ENCODE measurements at places on chromosomes 3 and 15. TPM values are rescaled to one million over a fixed set of nuclear protein-coding genes. Genes with fewer than 3 reads are reported as not detected.

PLA2G4E gene
- not detected for polyA plus RNA-seq

GOLGA8J gene
- polyA plus RNA-seq, result not detected

PCYT1A gene
- 54.6 TPM for polyA plus RNA-seq

KNG1 gene
- polyA plus RNA-seq, result not detected

CIP2A gene
- 0.57 TPM for polyA plus RNA-seq

- peaks cover 31% of the 10 kb centered on the region for H3K36me3 ChIP-seq
- peak overlapping the region; percentile 67 for H3K4me3 ChIP-seq
- H3K4me1 ChIP-seq, result peaks cover 35% of the 10 kb centered on the region
- H3K27ac ChIP-seq, result peak overlapping the region; percentile 91
- H3K27me3 ChIP-seq, result no peaks in the 10 kb centered on the region
Observed at GRCh38 chr15:90266061-90266431, 574 bp downstream of the NGRN start.

DNA sequence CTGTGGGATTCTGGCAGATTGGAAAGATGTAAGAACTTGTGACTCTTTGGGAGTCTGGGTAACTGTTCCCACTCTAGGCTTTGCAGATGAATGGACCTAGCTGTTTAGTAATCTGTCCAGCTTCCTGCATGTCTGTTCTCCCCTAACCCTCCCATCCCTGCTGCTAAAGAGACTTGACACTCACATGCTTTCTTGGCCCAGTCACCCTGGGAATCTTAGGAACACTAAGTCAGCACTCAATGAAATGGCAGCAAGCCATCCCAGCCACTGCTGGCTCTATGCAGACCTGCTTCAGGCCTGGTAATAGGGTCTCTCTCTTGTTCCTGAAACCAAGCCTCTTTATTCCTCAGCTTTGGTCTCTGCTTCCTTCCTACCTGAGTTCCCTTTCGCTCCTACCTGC lies 63.7 kb upstream of the THSD4 start:
- H3K36me3 ChIP-seq, result no peaks in the 10 kb centered on the region
- DNase-seq, result no peak
- H3K4me1 ChIP-seq, result no peaks in the 10 kb centered on the region
- H3K27me3 ChIP-seq, result no peaks in the 10 kb centered on the region
- H3K4me3 ChIP-seq, result no peak overlapping the region

DNA sequence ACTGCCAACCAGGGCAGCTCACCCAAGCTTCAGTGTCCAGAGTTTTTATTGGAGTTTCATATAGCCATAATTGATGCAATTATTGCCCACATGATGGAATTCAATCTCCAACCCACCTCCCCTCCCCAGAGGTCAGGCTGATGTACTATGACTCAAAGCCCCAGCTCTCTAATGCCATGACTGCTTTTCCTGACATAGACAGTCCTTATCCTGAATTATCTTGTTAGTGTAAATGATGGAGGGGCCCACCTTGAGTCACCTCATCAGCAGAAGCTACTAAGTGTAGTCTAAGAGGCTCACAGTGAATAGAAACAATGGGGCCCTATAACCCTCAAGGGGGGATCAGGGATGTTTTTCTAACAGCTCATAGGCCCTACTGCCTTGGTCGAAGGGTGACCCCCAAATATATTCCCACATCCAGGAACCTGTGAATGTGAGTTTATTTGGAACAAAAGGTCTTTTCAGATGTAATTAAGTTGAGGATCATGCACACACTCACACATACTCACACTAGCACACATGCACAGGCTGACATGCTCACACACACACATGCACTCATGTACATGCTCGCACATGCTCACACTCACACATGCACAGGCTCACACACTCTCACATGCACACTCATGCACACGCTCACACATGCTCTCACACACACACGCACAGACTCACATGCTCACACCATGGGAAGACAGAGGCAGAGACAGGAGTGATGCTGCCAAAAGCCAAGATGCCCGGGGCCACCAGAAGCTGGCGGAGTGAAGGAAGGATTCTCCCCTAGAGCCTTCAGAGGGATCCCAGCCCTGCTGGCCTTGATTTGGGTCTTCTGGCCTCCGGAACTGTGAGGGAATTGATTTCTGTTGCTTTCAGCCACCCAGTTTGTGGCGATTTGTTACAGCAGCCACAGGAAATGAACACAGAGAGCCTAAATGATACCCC lies 131.2 kb upstream of the SMAD3 start:
- H3K27ac ChIP-seq, result no peak overlapping the region
- no peaks in the 10 kb centered on the region for H3K27me3 ChIP-seq
- no peaks in the 10 kb centered on the region for H3K36me3 ChIP-seq
- no peak for DNase-seq

- peak overlapping the region; percentile 26 for H3K27ac ChIP-seq
- H3K4me1 ChIP-seq, result no peaks in the 10 kb centered on the region
- no peaks in the 10 kb centered on the region for H3K27me3 ChIP-seq
- no peak for DNase-seq
Observed at GRCh38 chr3:45515999-45516725, 78.4 kb upstream of the LIMD1 start.

Data from CD14-positive monocyte (primary cell).